Hematopoietic multipotent progenitor cell treated with erythropoietin and hydrocortisone succinate and interleukin-3 and kit ligand, for 4 days (in vitro differentiated cells): ENCODE measurements at places on chromosomes 4 and X.

GRCh38 chr4:43680421-43680820 lies 768.2 kb downstream of the KCTD8 start:
- DNase-seq, result no peak

GRCh38 chrX:150438165-150438564 lies 75.0 kb downstream of the MAMLD1 start:
- no peak for DNase-seq

DNA sequence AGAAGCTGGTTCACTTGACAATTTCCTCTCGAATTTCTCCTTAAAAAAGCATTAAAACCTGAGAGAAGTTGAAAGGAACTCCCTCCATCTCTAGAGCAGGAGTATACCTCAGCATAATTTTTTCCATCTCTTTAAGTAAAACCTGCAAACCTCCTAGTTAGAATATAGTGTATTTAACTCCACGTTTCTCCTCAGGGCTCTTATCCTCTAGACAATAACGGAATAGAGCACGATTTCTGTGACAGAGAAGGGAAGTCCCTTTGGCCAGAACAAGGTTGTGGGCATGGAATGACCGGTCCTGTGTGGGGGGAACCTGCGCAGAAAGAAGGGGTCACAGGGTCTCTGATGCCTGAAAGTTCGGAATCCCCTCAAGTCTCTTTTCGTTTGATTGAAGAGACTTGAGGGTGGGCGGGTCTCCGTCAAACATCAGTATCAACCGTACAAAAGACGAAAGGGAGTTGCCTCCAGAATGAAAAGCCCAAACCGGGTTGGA lies 697 bp downstream of the ZNF280C start:
- peak; percentile 14 for DNase-seq

- no peak for DNase-seq
These were observed 847.0 kb downstream of the TRIML1 start for GRCh38 chr4:188986271-188986689.

- no peak for DNase-seq
These were observed 176.3 kb downstream of the FAM13A start for GRCh38 chr4:88880501-88881226.

DNA sequence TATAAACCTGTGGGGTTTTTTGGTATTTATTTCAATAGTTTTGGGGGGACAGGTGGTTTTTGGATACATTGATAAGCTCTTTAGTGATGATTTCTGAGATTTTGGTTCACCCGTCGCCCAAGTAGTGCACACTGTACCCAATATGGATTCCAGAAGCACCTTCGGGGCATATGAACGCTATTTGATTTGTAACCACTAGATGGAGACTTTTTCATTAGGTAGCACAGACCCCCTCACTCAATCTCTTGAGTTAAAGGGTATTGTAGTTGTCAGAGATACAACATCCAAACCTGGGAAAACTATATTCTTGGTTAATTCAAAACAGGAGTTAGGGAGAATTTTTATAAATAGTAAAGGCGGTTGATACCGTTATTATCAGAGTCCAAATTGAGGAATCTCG lies 79.8 kb downstream of the SPANXN3 start:
- DNase-seq, result peak; percentile 36

DNA sequence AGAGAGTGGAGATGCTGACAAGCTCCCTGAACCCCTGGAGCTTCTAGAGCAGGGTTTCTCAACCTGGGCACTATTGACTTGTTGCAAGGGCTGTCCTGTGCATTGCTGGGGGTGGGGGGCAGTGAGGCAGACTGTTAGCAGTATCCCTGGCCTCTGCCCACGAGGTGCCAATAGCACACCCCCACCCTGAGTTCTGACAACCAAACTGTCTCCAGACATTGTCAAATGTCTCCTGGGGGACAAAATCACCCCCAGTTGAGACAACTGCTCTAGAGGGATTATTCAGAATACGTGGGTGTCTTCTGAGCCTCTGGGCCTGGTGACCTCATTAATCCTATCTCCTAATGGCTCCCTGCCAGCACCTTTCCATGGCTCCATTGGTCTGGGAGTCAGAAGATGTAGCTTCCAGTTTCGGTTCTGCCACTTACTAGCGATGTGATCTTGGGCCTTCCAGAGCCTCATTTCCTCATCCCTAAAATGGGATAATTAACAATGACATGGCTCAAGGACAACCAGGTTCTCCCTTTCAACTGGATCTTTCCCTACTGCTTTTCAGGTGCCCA lies 17.6 kb upstream of the PJA1 start:
- DNase-seq, result no peak

DNA sequence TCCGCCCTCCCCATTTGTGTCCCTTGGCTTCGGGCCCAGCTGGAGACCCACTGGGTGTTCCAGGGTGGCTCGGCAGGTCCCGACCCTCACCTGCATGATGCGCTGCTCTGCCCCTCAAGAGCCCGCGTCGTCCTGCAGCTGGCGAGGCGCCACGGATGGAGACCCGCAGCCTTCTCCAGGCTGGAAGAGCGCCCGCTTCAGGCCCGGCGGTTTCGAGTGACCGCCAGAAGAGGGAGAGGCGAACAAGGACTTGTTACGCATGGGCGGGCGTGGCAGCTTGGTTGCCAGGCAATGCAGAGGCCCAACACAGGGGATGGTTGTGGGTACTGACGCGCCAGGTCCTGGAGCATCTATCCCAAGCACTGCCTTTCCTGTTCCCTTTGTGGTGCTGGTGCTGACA lies at the start of gene PDCL2:
Gene PDCL2, minus strand, starts transcription at position 232 of the 400 bp plus-strand sequence. Its CDS starts 136 bp downstream, at position 96.
- no peak for DNase-seq

DNA sequence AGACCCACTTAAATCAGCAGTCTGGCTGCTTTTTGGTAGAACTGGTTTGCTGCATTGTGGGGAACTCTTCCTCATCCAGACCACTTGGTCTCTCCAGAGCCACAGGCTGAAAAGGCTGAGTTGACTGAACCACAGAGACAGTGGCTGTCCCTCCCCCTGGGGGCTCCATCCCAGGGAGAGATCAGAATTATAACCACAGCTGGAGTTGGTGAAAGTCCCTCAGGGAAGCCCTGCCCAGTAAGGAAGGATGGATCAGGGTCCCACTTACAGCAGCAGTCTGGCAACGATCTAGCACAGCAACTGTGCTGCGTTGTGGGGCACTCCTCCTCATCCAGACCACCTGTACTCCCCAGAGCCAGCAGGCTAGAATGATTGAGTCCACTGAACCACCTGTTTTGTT lies 212.7 kb downstream of the SOX3 start:
- no peak for DNase-seq

DNA sequence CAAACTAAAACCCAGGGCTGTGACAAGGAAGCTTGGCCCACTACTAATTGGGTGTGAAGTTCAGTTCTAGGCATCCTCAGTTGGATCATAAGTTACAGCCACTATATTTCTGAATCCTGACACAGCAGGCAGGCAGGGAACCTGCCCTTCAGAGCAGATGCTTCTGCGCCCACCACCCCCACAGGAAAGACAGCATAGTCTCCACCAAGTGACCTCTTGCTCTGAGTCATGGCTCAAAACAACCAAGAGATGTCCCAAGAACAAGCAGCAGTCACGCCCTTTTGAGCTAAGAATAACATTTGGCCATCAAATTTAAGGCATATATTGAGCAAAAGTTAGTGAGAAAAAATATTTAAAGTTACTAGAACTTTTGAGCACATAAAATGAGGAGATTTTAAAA lies 170.7 kb upstream of the SMARCAD1 start:
- DNase-seq, result no peak

- DNase-seq, result no peak
These were observed 269.4 kb upstream of the SMIM31 start for GRCh38 chr4:164484551-164484950.

- no peak for DNase-seq
These were observed at the start of gene KLHL4 for GRCh38 chrX:87517571-87518141. TSS of gene KLHL4 (plus strand) at chrX:87517802. CDS start at chrX:87517894, 92 bp downstream.

- DNase-seq, result no peak
These were observed 160.2 kb upstream of the IGFBP7 start for GRCh38 chr4:57270346-57270745.

GRCh38 chr4:108224611-108225053 lies 55.9 kb upstream of the LEF1 start:
- DNase-seq, result peak; percentile 67

- no peak for DNase-seq
These were observed 92.5 kb downstream of the FBXL5 start for GRCh38 chr4:15562623-15563022.

- DNase-seq, result no peak
These were observed 86.6 kb downstream of the STK32B start for GRCh38 chr4:5137927-5138326.

- DNase-seq, result no peak
These were observed 54.4 kb downstream of the FAM53A start for GRCh38 chr4:1629699-1630083.

- DNase-seq, result no peak
These were observed 57.6 kb downstream of the SLC4A4 start for GRCh38 chr4:71396382-71396781.

DNA sequence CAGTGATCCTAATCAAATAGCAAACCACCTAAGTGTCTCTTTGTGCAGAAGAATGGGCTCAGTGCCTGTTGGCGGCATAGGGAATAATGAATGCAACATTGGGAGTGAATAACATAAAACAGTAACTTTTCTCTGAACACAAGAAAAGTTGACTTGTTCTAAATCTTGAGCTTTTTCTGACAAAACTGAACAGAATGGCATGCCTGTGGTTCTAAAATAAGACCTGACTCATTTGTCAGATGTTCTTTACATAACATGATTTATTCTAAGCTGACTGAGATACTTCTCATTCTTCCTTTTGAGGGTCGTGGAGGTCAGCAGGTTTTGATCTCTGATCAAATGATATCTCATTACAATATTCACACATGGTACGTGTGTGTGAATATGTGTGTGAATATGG lies 165.4 kb upstream of the WDR1 start:
- no peak for DNase-seq

- peak; percentile 63 for DNase-seq
These were observed 74.0 kb upstream of the BCOR start for GRCh38 chrX:40171513-40172400.

DNA sequence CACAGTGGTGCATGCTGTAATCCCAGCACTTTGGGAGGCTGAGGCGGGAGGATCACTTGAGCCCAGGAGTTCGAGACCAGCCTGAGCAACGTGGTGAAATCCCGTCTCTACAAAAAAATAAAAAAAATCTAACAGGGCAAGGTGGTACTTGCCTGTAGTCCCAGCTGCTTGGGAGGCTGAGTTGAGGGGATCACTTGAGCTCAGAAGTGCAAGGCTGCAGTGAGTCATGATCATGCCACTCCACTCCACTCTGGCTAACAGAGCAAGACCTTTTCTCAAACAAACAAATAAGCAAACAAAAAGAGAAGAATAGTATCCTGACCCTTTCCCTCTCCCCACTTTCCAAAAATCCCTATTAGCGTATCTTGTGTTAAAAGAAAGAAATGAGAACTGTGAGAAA lies 52.7 kb downstream of the NPY1R start:
- DNase-seq, result no peak

- DNase-seq, result peak; percentile 80
These were observed 17.8 kb upstream of the CXCL3 start for GRCh38 chr4:74056114-74056857.

DNA sequence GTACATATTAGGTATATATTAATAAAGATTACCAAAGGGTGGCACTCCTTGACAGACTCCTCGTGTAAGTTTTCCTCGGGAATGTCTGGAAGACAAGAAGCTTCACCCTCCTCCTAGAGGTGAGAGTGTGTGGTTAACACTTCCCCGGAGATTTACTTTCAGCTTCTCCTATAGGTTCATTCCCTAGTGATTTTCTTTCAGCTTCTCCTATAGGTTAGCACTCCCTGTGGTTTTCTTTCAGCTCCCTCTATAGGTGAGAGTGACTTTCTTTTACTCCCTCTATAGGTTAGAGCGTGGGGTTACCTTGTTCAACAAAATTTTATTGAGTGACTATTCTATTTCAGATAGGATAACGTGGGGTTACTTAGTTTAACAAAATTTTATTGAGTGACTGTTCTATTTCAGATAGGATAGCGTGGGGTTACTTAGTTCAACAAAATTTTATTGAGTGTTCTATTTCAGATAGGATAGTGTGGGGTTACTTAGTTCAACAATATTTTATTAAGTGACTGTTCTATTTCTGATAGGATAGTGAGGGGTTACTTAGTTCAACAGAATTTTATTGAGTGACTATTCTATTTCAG lies 106.0 kb upstream of the PLAC1 start:
- DNase-seq, result peak; percentile 62

DNA sequence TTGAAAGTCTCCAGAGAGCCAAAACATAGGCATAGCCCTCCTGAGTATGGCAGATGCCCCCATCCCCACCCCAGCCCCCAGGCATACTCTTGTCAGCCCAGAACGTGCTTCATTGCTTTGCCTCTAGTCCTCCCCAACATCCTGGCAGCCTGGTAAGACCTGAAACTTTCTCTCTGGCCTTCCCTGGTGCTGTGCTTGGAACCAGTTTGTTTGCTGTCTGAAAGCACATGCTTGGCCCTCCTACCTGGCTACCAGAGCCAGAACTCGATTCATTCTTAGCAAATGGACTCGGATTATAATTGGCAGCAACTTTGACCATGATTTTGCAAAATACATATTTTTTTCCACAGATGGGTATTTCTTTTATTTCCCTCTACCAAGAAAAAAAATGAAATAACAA lies 248.1 kb downstream of the USP46 start:
- DNase-seq, result no peak

GRCh38 chr4:11438647-11439046 lies 10.0 kb upstream of the HS3ST1 start:
- no peak for DNase-seq

GRCh38 chrX:15430584-15430983 lies 46.4 kb upstream of the VEGFD start:
- DNase-seq, result no peak

- peak; percentile 64 for DNase-seq
These were observed 82.8 kb downstream of the CPZ start for GRCh38 chr4:8675383-8675782.

GRCh38 chr4:151532001-151532708 lies 123.2 kb downstream of the FHIP1A start:
- DNase-seq, result peak; percentile 12

GRCh38 chr4:37742149-37742548 lies 56.0 kb upstream of the RELL1 start:
- DNase-seq, result no peak

DNA sequence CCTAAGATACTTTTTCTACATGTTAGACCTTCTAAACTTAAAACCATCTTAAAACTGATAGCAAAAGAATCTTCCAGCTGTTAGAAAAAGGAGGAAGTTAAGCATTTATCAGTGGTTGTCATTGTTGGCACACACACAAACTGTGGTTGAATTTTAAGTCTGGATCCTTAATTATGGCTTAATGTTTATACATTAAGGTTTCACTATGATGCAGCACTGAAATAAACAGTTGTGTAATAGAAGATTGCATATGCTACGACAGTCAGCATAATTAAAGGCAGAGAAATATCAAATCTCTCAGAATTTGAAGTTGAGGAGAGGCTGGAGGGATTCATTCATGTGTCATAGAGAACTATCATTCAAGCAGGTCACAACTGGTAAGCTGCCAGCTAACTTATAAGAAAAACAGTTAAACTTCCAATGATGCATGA lies 32.3 kb downstream of the ADGRA3 start:
- DNase-seq, result peak; percentile 91
